ENCODE measurements at places on chromosomes 6 and 20.

DNA sequence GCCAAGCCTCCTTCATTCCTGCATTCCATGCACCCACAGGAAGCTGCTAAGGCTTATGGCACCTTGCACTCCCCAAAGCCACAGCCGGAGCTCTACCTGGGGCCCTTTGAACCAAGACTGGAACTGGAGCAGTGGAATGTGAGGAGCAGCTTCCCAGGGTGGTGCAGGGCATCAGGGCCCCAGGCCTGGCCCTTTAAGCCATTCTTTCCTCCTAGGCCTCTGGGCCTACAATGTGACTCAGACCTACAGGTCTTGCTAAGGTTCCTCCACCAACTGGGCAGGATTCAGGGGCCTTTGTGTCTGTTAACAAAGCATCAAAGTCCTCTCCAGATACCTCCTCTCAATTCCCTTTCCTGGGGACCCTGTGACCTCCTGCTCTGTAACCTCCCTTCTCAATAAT lies 36.2 kb downstream of the SF3B5 start:
- DNase-seq: no peak

DNA sequence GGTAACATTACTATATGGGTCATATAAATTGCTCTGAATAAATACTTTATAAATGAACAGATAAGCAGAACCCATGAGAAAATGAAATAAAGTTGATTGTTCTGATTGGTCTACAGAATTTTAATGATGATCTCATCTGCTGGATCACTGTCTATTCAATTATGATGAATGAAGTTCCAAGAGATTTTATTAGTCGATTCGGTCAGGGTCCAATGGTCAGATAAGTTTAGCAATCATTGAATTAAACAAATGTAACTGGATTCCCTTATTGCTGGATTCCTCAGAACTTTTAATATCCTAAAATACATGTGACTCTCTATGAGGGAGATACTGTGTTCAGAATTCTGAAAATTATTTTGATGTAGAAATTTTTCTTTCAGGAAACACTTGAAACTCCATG lies 715.2 kb downstream of the EPM2A start:
- no peak for DNase-seq

DNA sequence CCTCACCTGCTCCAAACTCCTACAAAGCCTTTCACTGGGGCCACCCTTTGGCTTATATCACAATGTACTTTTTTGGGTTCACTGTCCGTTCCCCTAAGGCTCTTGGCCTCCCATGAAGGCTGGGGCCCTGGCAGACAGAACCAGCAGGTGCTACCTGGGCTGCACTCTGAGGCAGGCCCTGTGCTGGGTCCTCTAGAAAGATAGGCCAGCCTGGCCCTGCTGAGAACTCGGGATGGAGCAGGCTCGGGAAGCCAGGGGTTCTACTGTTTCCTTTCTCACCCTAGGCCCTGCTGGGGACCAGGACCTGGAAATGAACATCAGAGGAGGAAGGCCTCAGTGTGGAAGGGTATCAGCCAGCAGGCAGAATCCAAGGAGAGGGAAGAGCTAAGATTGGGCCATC lies 79.5 kb downstream of the MRPL14 start:
- DNase-seq: no peak

DNA sequence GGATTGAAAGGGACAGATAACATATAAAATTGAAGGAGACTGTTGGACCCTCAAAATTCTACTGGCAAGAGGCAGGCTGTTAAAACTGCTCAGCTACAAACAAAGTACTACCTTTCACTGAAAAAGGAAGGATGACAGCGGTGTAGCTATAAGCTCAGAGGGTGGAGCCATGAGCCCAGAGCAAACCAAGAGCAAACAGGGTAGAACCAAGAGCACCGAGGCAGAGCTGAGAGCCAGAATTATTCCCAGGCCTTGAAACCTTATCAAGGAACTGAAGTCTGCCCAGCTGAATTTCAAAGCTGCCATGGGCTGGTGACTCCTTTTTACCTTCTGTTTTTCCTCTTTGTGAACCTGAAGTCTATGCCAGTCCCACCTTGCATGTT lies 74.7 kb upstream of the SLC4A11 start:
- no peak for DNase-seq

GRCh38 chr20:47217482-47218446 lies 138.7 kb downstream of the ZMYND8 start:
- DNase-seq: no peak

DNA sequence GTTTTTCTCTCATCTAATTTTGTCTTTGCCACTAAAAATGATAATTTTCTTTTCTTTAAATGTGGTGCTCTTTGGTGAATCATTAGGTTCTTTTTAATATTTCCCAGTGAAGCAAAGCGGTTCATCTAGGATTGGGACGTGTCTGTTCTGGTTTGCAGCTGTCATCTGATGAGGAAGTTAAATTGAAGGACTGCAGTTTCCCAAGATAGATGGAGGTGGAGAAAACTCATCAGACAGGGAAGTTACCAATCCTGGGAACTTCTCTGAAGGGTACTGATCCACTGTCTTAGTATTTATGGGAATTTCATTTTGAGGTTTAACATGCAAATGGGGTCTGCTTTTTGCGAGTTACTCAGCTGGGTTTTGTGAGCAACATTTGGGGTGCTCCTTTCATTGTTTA lies 2.4 kb upstream of the AARS2 start:
- DNase-seq: no peak

DNA sequence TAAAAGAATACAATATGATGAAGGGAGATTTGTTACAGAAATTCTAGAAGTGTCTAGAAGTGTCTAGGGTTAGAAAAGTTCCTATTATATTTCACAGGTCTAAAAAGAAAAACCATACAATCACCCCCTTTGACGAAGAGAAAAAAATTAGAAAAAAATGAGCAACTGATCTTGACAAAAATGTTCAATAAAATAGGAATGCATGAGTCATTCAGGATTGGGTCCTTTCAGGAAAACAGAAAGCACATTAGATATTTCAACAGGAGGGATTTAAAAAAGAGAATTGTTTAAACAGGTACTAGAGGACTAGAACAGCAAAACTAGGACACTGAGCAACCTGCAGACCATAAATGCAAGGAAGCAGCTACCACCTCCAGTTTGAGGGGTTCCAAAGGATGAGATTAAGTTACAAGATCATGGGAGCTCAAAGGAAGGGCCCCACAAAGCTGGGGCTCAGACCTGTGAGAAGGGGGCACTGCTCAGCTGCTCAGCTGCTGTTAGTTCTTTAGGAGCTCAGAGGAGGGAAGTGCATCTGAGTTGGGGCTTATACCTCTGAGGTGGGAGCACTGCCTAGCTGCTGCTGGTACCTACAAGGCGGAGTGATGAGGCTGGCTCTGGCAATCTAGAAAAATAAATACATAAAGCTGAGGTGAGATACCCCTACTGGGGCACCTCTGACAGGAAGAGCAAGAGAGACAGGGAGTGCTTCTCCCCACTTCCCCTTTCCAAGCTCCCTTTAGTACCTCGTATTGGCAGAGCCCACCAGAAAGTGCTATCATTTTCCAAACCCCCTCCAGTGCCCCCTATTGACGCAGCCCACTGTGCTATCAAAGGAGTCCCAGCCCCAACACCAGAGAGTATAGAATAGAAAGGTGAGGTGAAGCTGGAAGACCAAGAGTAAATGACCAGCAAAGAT lies 27.1 kb upstream of the BEND6 start:
- no peak for DNase-seq
